ENCODE measurements at places on chromosomes 5 and 9. TPM values are rescaled to one million over a fixed set of nuclear protein-coding genes. Genes with fewer than 3 reads are reported as not detected.

FGF18 gene
- 0.29 TPM for total RNA-seq

DNA sequence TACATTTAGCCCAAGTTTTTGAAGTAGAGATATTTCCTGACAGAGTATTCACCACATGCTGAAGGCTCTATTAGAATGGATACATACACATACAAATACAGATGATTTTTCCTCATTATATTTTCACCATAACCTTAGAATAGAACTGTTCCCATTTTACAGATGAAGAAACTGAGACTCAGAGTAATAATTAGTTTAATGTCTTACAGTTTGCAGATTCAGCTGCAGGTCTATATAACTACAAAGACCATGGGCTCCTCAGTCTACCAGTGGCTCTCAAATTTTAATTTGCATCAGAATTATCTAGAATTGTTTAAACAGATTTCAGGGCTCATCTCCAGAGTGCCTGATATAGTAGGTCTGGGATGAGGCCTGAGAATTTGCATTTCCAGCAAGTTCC is 64.4 kb downstream of the GRAMD2B start:
- no peak overlapping the region for H3K4me3 ChIP-seq
- peak overlapping the region; percentile 57 for H3K27ac ChIP-seq
- DNase-seq, result no peak
- no peaks in the 10 kb centered on the region for H3K27me3 ChIP-seq

GRCh38 chr5:68369457-68370125 is 154.0 kb downstream of the PIK3R1 start:
- H3K27ac ChIP-seq, result no peak overlapping the region
- peaks cover 3% of the 10 kb centered on the region for H3K4me1 ChIP-seq
- no peak for DNase-seq
- H3K4me3 ChIP-seq, result no peak overlapping the region

- no peak overlapping the region for H3K27ac ChIP-seq
- H3K36me3 ChIP-seq, result no peaks in the 10 kb centered on the region
- peaks cover 8% of the 10 kb centered on the region for H3K4me1 ChIP-seq
- no peak for DNase-seq
- H3K4me3 ChIP-seq, result no peak overlapping the region
Observed at GRCh38 chr5:158998793-158999325, 100.9 kb downstream of the EBF1 start.

- H3K27ac ChIP-seq, result no peak overlapping the region
- no peak for DNase-seq
- no peak overlapping the region for H3K4me3 ChIP-seq
- H3K4me1 ChIP-seq, result peaks cover 7% of the 10 kb centered on the region
- H3K36me3 ChIP-seq, result no peaks in the 10 kb centered on the region
- no peaks in the 10 kb centered on the region for H3K27me3 ChIP-seq
Observed at GRCh38 chr9:115296831-115297565, 179.0 kb upstream of the TNC start.

GRCh38 chr5:68325065-68325580 is 109.6 kb downstream of the PIK3R1 start:
- H3K36me3 ChIP-seq, result no peaks in the 10 kb centered on the region
- DNase-seq, result no peak
- H3K4me3 ChIP-seq, result no peak overlapping the region
- no peaks in the 10 kb centered on the region for H3K4me1 ChIP-seq
- H3K27ac ChIP-seq, result no peak overlapping the region

GRCh38 chr5:9222054-9222976 is 323.6 kb downstream of the SEMA5A start:
- H3K4me1 ChIP-seq, result no peaks in the 10 kb centered on the region
- H3K4me3 ChIP-seq, result no peak overlapping the region
- no peak for DNase-seq
- no peak overlapping the region for H3K27ac ChIP-seq

GRCh38 chr9:85871008-85871407 is 69.9 kb upstream of the NAA35 start:
- H3K27me3 ChIP-seq, result no peaks in the 10 kb centered on the region
- no peaks in the 10 kb centered on the region for H3K4me1 ChIP-seq
- no peak overlapping the region for H3K4me3 ChIP-seq
